ENCODE measurements at places on chromosomes 1 and 21.

GRCh38 chr1:54013393-54014008 is 4.5 kb downstream of the LDLRAD1 start:
- no peak for DNase-seq

- DNase-seq, result no peak
Observed at GRCh38 chr1:81974883-81975555, 174.3 kb downstream of the ADGRL2 start.

GRCh38 chr21:15333951-15334350 is 269.2 kb upstream of the NRIP1 start:
- DNase-seq, result no peak

DNA sequence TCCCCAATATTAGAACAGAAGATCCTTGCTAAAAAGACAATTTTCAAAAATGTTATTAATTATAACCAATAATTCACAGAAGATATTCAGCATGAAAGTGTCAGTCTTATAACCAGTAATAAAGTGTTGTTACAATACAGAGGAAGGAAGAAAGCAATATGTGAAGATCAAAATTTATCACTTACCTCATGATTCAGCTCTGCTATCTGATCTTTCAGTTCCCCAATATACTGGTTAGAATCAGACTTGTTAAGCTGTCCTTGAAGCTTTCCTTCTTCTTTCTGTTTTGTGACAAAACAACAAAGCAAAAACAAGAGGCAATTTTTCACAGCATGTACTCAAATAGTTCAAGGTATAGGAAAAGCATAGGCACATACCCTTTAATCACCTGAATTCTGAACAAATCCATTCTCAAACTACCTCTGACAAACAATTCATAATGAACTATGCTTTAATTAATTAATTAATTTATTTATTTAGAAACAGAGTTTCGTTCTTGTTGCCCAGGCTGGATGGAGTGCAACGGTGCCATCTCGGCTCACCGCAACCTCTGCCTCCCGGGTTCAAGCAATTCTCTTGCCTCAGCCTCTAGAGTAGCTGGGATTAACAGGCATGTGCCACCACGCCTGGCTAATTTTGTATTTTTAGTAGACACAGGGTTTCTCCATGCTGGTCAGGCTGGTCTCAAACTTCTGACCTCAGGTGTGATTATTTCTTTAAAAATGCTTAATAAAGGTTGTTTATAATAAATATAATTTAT is 76.9 kb upstream of the GFI1 start:
- no peak for DNase-seq

GRCh38 chr1:60571811-60572210 is 498.2 kb upstream of the C1orf87 start:
- DNase-seq, result no peak

DNA sequence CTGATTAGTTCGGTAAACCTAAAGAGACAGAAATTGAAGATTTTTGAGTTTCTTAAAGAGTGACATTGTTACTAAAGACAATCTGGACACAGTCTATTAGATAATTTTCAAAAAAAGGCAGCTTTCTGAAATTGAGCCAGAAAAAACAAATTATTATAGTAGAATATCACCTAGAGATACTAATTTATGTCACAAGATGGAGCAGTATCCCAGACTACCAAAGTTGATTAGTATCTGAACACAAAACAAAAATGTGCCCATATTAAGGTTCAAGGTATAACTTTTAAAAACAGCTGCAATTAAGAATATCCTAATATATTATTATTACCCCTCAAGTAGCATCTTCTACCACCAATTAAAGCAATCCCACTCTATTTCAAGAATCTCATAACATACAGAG is 40.5 kb upstream of the SYT2 start:
- DNase-seq, result no peak

DNA sequence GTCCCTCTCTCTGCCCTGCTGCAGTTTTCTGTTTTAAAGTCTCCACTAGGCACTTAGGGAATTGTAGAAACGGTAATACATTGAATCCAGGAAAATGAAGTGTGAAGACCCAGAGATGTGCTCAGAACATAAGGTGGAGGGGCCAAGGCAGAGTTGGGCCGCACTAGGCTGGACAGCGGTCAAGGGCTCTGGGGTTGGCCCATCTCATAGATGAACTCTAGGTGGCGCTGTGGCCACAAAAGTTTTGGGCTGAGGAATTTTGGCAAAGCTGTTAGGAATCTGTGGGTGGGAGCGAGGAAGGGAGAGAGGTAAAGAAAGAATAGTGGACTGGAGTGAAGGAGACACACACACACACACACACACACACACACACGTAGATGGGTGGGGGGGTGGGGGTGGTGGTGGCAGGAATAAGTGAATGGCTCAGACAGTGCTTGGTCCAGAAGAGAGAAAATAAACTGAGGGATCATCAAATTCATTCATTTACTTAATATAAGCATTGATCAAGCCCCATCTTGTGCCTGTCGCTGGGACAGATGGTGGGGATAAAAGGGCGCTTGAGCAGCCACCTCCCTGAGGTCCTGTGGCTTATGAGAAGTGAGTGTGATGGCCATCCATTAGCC is 258.5 kb downstream of the TRABD2B start:
- DNase-seq, result no peak

DNA sequence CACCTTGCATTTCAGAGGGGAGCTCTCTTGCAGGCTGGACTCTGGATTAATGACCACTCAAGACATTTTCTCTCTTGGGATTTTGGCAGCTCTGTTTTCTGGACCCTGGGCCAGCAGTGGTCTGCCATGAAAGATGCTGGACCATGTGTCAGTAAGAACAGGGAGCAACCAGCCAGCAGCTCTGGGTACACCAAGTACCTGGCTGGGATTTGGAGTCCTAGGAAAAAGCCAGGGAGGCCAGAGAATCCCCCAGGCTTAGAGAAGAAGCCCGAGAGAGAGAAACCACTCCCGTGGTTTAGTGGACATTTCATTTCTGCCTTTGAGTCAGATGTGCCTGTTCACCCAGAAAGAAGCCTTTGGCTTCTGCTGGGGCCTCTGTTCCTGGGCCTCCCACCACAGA is 2.5 kb downstream of the NFASC start:
- no peak for DNase-seq

Data from stimulated activated CD8-positive, alpha-beta memory T cell treated with anti-CD3 and anti-CD28 coated beads, Interleukin-12 subunit alpha, Interleukin-12 subunit beta, amount 100 ng/mL, for 4 hours (primary cell).